ENCODE measurements at places on chromosomes 4 and X.

- DNase-seq = no peak
Measured at GRCh38 chrX:13050151-13050550, 5.7 kb upstream of the FAM9C start.

DNA sequence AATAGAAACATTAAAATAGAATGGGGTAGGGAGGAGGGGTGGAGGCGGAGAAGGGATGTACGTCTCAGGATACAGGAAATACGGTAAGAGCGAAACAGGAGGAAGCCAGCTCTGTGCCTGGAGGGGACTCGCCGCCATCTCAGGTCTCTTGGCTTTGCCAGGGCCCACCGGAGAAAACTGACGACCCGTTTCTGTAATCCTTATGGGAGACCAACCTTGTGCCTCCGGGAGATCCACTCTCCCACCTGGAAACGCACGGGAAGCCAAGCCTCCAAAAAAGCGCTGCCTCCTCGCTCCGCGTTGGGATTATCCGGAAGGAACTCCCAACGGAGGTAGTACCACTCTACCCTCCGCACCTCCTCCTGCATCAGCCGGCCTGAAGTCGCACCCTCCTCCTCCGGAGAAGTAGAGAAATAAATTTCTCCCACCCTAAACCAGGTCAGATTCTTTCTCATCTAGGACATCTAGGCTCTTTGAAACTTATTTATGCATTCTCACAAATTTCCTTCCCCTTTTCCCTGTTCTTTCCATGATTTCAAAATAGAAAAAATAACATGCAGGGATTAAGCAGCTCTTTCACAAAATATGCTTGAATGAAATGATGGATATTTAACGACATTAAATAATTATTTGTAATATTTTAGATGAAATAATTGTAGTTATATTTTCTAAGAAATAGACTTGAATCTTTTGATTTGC lies at the start of gene NBDY:
NBDY (plus strand) TSS at position 92 of the 699 bp plus-strand sequence; CDS start at position 203, 111 bp downstream.
- peak; percentile 21 for DNase-seq

DNA sequence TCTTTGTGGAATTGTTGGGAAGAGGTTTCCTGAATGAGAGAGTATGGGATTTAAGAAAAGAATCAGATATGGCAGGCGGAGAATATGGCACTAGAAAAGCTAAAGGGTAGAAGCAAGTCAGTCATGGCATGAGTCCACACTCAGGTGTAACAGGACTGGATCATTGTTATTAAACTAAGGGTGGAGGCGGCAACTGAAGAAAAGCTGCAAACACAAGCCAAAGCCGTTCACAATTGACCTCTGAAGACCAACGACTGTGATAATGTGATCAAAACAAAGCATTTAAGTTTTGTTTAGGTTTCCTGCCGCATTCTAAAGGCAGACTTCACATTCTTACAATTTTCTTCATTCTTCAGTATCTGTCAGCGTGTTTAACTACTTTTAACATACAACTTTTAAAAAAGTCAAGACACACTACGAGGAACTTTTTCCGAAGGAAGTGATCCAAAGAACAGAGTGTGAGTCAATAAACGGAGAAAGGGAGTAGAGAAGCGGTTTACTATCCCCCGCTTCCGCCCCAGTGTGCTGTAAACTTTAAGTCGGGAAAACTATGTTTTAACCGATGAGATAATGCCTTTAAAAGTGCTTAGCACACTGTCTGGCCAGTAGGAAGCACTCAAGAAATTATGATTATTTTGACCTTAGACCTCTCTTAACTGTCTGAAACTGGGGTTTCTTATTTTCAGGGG lies 909 bp upstream of the SLAIN2 start:
- DNase-seq = no peak

GRCh38 chrX:84729809-84730208 lies 227.6 kb upstream of the HDX start:
- DNase-seq = peak; percentile 17

- DNase-seq = no peak
Measured at GRCh38 chrX:19072372-19072771, 49.9 kb downstream of the ADGRG2 start.

DNA sequence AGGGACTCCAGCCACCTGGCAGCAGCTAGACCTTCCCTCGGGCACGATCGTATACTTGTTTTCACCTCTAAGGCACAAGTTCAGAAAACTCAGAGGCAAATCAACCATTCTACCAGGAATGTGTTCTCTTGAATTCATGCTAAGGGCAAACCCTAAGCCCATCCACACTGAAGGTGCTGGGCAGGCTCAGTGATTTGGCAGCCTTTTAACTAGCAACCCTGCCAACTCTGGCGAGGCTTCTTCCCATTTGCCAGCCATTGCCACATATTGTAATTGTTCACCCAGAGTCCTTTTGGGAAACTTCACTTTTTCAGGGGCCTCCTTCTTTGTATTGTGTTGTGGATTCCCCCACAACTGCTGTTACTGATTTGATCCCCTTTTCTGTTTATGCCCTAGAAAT lies 298.6 kb upstream of the LDB2 start:
- DNase-seq = no peak

- DNase-seq = no peak
Measured at GRCh38 chr4:47675806-47676205, 162.1 kb downstream of the CORIN start.

- DNase-seq = no peak
Measured at GRCh38 chr4:182929296-182929695, 12.1 kb upstream of the DCTD start.

DNA sequence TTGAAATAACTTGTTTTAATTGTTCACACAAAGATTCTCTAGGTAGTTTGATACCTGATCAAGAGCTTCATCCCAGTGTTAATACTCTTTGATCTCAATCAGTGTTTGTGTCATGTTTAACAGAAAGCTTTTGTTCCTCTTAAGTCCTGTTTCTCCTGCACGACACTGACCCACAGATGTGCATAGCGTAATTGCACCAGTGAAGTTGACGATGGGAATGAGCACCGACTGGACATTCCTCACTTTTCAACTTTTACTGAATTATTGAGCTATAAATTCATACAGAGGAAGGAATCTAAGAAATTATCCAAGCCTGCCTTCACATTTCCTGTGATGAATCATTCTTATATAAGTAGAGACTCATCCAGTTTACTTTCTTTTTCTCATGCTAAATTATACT lies 878.7 kb upstream of the TENM3 start:
- no peak for DNase-seq

GRCh38 chrX:136747003-136747986 lies 33.4 kb downstream of the ARHGEF6 start:
- DNase-seq = no peak

- DNase-seq = no peak
Measured at GRCh38 chr4:6071191-6071958, 53.1 kb upstream of the C4orf50 start.

GRCh38 chr4:1285790-1286553 lies 3.7 kb upstream of the MAEA start:
- DNase-seq = no peak

DNA sequence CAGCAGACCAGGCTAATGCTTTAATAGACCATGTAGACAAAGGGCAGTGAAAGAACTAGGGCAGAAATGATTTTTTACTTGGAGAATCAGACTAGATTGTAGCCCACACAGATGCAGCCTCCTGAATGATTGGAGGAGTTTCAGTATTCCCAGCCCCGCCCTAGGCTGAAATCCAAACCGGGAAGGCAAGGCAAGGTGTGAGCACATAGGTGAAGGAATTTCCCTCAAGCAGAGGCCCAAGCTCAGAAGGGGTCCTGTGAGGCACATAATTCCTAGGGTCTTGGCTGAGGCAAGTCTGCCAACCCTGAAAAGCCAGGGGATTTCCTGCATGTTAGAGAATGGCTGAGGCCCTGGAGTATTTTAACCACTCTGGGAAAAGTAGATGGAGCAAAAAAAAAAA lies 56.4 kb upstream of the PAK3 start:
- no peak for DNase-seq

GRCh38 chr4:33924239-33924638 lies 2320.1 kb downstream of the ARAP2 start:
- no peak for DNase-seq

DNA sequence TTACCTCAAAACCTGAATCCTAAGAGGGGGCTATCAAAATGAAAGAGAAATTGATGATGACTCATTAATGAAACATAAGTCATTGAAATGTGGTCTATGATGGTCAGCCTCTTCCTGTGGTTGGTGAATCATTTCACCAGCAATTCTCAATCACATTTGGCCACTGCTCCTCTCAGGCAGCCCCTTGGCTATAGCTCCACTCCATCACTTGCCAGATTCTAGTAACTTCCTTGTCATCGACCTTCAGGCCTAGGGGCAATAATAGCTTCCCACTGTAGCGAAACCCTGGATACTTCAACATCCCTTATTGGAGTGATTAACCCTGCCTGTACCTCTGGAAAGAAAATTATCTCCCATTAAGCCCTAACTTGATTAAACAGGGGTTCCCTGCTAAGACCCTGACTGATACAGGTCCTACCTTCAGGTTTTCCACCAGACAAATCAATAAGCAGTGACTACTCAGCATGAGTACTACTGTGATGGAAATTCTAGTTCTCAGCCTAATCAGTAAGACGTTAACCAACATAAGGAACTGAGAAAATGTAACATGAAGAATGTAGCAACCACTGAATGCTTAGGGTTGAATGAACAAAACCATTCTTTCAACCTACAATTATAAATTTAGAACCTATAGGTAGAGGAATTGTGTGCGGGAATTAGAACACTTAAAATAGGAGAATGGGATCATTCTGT lies 30.4 kb downstream of the ADH7 start:
- DNase-seq = no peak

GRCh38 chr4:8461616-8462015 lies 21.0 kb downstream of the TRMT44 start:
- DNase-seq = no peak

- DNase-seq = no peak
Measured at GRCh38 chrX:9148615-9149399, 114.9 kb upstream of the FAM9B start.

GRCh38 chr4:73653695-73654106 lies 33.5 kb upstream of the RASSF6 start:
- DNase-seq = no peak

DNA sequence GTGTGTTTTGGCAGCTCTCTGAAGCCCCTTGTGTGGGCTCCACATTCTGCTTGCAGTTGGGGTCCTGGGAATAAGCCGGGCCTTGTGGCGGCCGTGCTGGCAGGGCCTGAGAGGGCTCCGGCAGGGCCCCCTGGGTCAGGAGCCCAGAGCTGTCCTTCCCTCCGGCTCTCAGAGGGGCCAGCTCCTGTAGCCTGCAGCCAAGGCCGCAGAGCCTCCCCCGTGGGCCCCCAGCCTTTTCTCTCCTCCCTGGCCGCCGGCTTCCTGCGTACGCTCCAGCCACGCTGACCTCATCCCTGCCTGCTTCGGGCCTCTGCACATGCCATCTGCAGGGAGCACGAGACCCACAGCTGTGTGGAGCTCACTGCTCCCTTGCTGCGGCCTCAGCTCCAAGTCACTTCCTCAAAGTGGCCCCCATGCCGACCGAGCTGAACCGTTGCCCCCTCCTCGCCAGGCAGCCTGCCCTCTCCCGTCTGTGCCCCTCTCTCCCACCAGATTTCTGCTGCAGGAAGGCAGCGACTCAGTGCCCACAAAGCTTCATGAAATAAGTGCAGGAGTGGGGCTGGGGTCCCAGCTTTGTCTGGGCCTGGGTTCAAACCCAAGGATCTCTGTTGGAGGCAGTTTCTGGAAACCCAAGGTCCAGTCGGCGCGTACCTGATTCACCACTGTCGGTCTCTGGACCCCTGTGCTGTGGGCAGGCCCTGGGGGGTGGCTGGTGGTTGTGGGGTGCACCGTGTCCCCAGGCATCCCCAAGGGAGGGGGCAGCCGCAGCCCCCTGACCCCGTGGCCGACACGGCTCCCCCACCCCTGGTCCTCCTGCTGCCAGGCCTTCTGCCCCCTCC lies 57.1 kb upstream of the NKX1-1 start:
- DNase-seq = peak; percentile 72

DNA sequence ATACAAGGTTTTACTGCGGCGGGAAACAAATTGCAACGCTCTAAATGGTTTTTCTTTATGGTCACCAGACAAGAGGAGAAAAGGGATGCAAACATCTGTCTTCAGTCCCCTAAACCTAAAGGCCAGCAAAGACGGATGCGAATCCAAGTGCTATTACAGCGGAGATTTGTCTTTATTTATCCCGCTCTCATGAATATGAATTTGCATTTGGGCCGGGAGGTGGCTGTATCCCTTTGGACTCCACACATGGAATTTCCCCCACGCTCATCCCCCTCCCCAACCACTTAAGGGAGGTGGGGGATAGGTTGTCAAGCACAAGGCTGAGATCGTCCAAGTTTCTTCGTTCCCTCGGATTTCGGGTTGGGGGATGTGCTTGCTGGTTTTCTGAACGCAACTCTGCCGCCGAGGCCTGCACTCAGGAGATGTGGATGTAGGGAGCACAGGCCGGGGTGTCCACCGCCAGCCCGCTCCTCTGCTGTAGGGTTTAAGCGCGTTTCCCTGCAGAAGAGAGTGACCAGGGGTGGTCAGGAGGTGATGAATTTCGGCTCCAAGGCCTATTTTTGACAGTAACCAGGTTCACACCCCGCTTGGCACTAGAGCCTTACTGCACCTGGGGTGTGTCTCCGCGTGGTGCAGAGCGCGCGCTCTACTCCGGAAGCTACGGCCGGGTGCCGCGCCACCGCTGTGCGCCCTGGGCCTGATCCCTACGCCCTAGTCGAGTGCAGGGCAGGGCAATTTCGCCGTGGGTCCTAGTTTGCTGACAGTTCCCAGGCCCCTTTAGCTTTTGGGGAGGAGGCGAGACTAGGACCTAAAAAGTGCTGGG lies 2.3 kb upstream of the PHOX2B start:
- no peak for DNase-seq

DNA sequence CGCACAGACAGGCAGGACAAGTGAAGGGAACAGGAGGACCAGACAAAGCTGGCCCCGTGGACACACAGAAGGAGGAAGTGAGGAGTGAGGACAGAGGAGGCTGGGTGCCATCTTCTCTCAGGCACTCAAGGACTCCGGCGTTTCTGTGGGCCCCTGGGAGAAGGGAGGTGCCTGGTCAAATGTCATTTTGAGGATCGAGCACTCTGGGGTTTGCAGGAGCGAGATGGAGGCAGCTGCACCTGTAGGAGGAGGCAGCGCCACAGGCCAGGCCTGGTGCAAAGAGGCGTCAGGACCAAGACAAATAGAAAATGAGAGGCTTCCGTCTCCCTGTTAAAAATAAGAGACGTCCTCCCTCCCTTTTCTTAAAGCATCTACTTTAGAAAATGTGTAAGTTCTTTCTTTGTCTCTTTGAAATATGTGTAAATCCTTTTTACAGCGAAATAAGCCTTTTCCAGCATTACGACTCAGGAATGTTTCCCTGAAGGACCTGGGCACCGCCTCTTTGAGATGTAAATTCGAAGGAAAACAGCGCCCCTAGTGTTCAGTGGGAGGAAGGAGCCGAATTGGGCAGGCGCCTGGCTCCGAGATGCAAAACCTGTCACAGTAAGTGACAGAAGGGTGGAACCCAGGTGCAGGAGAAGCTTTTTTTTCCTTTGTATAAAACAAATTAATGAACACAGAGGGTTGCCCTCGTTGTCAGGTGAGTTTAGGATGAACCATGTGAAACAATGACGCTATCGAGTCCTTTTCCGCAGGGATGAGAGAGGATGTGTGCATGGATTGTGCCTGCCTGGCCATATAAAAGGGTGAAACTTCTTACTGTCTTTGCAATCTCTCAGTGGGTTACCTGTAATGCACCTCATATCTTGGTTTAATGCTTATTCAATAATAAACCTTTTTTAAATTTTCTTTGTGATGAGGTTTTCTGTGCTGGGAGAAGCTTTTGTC lies 1.4 kb upstream of the C4orf50 start:
- DNase-seq = peak; percentile 57

GRCh38 chrX:5898463-5898862 lies 330.2 kb downstream of the NLGN4X start:
- no peak for DNase-seq

GRCh38 chr4:182770996-182771514 lies 146.1 kb downstream of the DCTD start:
- no peak for DNase-seq

- no peak for DNase-seq
Measured at GRCh38 chrX:75131973-75132627, 24.0 kb downstream of the ABCB7 start.

All from posterior cingulate gyrus (tissue), 11 donors.